Activated T-cell treated with anti-CD3 and anti-CD28 coated beads, Interleukin-2, amount 50 U/mL, for 24 hours (primary cell): ENCODE measurements at places on chromosomes 16 and 17.

DNA sequence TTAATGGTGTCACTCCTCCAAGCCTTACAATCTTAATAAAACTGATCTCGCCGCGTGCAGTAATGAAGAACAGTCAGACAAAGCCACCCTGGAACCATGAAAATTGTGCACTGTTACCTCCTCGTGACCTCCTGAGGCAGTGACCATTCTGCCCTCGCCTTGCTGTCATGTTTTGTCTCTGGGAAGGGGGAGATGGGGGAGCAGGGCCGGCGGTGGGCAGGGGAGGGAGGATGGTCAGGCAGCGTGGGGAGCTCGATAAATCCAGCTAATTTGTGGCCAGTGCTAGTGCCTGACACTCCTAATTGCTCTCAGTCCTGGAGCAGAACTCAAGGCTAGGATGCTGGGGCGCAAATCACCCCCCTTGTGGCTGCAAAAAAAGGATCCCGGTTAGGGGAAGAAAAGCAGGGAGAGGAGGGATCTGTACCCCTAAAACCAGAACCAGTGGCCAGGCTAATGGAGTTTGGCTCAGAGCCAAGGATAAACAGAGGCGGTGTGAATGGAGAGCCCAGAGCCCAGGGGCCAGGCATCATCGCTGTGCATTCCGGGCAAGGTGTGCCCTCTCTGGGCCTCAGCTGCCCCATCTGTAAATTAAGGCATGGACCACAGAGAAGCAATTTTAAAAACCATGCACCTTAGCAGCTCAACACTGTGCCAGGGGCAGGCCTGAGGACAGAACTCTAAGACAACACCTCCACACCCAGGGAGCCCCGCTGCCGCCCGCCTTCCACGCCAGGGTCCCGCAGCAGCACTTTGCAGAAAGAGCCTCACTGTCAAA is 113.3 kb downstream of the ZNF423 start:
- H3K27me3 ChIP-seq, result peaks cover 11% of the 10 kb centered on the region
- no peak overlapping the region for H3K27ac ChIP-seq
- H3K36me3 ChIP-seq, result no peaks in the 10 kb centered on the region
- H3K4me3 ChIP-seq, result no peak overlapping the region
- no peaks in the 10 kb centered on the region for H3K4me1 ChIP-seq

DNA sequence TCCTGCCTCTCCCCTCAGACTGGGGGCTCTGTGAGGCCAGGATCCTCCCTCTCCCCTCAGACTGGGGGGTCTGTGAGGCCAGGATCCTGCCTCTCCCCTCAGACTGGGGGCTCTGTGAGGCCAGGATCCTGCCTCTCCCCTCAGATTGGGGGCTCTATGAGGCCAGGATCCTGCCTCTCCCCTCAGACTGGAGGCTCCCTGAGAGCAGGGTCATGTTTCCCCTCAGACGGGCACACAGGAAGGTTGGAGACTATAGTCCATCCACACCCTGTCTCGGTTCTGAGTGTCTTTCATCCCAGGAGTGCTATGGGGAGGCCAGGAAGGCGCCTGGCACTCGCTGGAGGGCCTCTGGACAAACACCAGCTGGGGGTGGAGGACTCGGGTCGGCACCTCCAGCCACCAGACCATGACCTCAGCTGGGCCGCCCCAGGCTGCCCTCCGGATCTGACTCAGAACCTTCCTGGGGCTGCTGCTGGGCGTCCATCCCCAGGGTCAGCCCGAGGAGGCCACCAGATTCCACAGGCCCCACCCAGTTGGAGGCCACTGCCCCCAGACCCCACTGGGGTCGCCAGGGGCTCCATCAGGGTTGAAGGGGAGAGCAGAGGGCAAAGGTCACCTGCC is 21.9 kb upstream of the DLX4 start:
- H3K27ac ChIP-seq, result no peak overlapping the region
- H3K36me3 ChIP-seq, result no peaks in the 10 kb centered on the region
- H3K27me3 ChIP-seq, result peaks cover 68% of the 10 kb centered on the region
- DNase-seq, result no peak

GRCh38 chr17:64507413-64507782 is 621 bp downstream of the CEP95 start:
- no peaks in the 10 kb centered on the region for H3K27me3 ChIP-seq
- peak overlapping the region; percentile 98 for H3K4me3 ChIP-seq
- peak overlapping the region; percentile 100 for H3K27ac ChIP-seq
- H3K4me1 ChIP-seq, result peaks cover 48% of the 10 kb centered on the region
- DNase-seq, result peak; percentile 35

DNA sequence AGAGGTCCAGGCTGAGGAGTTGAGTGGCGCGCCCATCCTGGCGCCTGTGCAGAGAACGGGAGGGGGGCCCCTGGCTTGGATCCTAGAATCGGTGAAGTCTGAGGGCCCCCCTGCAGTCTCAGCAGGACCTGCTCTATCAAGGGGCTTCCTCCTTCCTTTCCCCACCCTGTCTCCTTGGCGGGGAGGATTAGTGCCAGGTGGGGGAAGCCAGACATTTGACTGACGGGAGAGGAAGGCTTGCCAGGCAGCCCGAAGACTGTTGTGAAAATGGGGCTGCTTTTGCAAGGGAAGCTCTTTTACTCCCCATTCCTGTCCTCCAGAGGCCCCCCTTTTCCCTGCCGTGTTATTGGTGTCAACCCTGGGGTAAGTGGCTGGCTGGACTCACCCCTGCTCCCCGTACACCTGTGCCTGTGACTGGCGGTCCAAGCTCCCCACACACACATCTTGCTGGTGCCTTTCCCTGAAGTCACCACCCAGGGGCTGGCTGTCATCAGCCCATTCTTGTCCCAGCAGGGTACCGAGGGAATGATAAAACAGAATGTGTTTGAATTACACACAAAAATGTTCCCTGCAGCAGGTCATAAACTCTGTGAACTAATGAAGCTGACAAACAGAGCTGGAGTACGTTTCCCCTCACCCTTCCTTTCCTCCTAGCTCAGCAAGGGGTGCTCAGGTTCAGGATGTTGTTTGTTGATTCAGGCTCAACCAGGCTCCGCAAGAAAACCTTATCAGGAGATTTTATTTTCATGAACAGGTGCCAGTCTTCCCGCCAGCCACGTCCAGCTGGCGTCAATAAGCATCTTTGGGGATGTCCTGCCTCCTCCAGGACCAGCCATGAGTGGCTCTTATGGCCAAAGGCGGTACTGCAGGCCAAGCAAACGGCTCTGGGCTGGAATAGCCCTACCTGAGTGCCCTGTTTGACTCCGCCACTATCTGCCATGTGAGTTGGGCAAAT is 4.4 kb upstream of the ARMC7 start:
- H3K4me3 ChIP-seq, result no peak overlapping the region
- no peak for DNase-seq
- peaks cover 3% of the 10 kb centered on the region for H3K36me3 ChIP-seq
- H3K27ac ChIP-seq, result no peak overlapping the region
- H3K4me1 ChIP-seq, result peaks cover 11% of the 10 kb centered on the region

- H3K4me3 ChIP-seq, result no peak overlapping the region
- H3K27ac ChIP-seq, result no peak overlapping the region
- no peaks in the 10 kb centered on the region for H3K36me3 ChIP-seq
- peaks cover 7% of the 10 kb centered on the region for H3K4me1 ChIP-seq
- H3K27me3 ChIP-seq, result peaks cover 31% of the 10 kb centered on the region
These were observed 27.1 kb downstream of the HNF1B start for GRCh38 chr17:37717627-37718323.

GRCh38 chr16:19073344-19073743 is 5.9 kb downstream of the COQ7 start:
- peaks cover 53% of the 10 kb centered on the region for H3K36me3 ChIP-seq
- H3K4me1 ChIP-seq, result peaks cover 6% of the 10 kb centered on the region
- no peak overlapping the region for H3K27ac ChIP-seq
- DNase-seq, result no peak
- H3K4me3 ChIP-seq, result no peak overlapping the region
- no peaks in the 10 kb centered on the region for H3K27me3 ChIP-seq

DNA sequence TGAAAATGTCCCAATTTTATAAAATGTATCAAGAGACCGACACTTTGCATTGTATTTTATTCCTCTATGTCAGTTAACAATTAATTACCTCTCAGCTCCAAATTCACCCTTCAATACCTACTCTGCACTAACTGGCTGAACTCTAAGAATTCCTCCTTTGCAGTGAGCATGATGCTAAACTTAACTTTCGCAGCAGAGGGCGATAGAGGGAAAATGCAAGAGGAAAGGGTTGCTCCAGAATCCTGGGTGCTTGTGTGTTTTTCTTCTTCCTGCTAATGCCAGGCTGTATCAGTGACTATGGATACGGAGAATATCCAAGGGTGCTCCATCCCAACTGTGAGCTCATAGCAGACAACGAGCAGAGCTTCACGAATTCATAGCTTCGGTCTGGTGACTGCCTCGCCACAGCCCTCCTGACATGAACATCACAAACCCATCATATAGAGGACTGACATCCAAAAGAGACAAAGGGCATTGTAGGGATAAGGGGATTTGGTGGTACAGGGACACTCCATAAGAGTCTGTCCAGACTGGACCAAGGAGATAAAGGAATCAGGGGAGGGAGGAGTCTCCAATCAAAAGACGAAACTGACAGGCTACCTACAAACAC is 172.9 kb downstream of the STX8 start:
- H3K4me3 ChIP-seq, result no peak overlapping the region
- peaks cover 16% of the 10 kb centered on the region for H3K36me3 ChIP-seq
- no peaks in the 10 kb centered on the region for H3K27me3 ChIP-seq
- peak; percentile 32 for DNase-seq

GRCh38 chr17:49521088-49521450 is 26.0 kb downstream of the NGFR start:
- no peaks in the 10 kb centered on the region for H3K36me3 ChIP-seq
- H3K27me3 ChIP-seq, result peaks cover 5% of the 10 kb centered on the region
- DNase-seq, result no peak

GRCh38 chr17:74179576-74179975 is 23.9 kb upstream of the RPL38 start:
- H3K36me3 ChIP-seq, result no peaks in the 10 kb centered on the region
- no peak overlapping the region for H3K27ac ChIP-seq
- no peak for DNase-seq
- H3K4me1 ChIP-seq, result no peaks in the 10 kb centered on the region
- H3K4me3 ChIP-seq, result no peak overlapping the region

- peak; percentile 32 for DNase-seq
- peak overlapping the region; percentile 81 for H3K27ac ChIP-seq
- peaks cover 52% of the 10 kb centered on the region for H3K36me3 ChIP-seq
- H3K4me1 ChIP-seq, result peaks cover 55% of the 10 kb centered on the region
- no peaks in the 10 kb centered on the region for H3K27me3 ChIP-seq
These were observed 4.3 kb downstream of the CANT1 start for GRCh38 chr17:79005063-79005861.

DNA sequence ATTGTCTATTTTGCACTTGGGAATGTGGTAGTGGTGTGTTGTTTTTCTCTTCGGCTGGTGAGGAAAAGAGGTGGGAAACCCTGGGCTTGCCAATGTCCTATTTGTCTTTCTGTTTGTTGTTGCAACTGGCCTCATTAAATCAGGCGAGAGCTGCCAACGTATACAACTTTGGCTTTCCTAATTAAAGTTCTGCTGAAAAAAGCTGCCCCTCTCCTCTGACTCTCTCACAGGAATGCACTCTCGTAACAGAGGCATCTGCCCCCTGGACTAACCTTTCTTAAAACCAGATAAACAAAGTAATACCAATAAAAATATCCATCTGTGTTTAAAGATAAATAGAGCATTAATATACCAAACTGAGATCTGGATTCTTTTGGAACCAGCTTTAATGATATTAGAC is 7.8 kb downstream of the CDRT15 start:
- no peaks in the 10 kb centered on the region for H3K4me1 ChIP-seq
- DNase-seq, result no peak
- H3K27me3 ChIP-seq, result no peaks in the 10 kb centered on the region
- no peak overlapping the region for H3K4me3 ChIP-seq

DNA sequence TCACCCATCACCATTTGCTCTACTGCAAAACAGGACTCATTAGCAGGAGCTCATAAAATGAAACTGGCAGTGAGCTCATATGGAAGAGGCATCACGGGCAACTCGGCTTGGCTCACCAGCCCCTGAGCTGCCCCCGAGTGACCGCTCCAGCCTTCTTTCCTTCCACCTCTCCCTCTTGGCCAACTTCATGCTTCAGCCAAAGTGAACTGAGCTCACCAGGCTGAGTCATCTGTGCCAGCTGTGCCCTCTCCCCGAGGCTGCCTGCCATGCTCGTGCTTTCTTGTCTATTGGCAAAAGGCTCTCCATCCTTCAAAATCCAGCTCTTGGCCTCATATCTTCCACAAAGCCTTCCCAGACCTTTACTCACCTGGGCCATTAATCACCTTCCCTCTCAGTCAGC is 391.4 kb downstream of the WWOX start:
- no peak for DNase-seq
- H3K27ac ChIP-seq, result no peak overlapping the region
- no peaks in the 10 kb centered on the region for H3K27me3 ChIP-seq
- H3K4me1 ChIP-seq, result no peaks in the 10 kb centered on the region
- H3K36me3 ChIP-seq, result no peaks in the 10 kb centered on the region

- H3K4me3 ChIP-seq, result no peak overlapping the region
- H3K27ac ChIP-seq, result no peak overlapping the region
- no peaks in the 10 kb centered on the region for H3K4me1 ChIP-seq
- no peak for DNase-seq
- no peaks in the 10 kb centered on the region for H3K36me3 ChIP-seq
- no peaks in the 10 kb centered on the region for H3K27me3 ChIP-seq
These were observed 1287.8 kb upstream of the CDH8 start for GRCh38 chr16:63323722-63324705.

DNA sequence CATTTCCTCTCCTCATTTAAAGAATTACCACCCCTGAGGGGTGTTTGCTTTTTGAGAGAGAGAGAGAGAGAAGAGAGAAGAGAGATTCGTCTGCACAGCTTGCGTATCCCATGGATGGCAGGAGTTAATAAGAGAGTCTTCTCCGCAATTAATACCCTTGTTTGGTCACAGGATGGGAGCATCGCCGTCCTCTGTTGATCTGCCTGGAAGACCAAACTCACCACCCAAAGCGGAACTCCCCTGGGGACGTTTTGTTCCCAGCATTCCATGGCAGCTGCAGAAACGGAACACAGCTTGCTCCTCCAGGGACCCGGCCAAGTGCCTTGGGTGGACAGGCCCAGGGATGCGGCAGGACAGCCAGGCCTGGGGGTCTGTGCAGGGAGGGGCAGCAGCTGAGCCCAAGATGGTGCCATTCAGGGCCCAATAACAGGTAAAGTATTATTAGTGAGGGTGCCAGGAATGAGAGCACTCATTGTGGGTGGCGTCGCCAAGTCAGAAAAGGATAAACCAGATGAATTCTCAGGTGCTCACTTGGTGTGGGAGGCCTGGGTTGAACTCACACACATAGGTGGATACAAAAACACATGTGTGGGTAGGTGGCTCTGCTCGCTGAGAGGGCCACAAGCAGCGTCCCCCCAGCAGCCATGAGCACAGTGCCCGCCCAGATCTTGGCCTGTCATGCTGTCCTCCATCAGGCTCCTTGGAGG is 83.1 kb downstream of the NT5M start:
- no peaks in the 10 kb centered on the region for H3K27me3 ChIP-seq
- H3K4me3 ChIP-seq, result no peak overlapping the region
- H3K4me1 ChIP-seq, result peaks cover 6% of the 10 kb centered on the region
- no peak for DNase-seq
- H3K27ac ChIP-seq, result no peak overlapping the region

GRCh38 chr17:17344507-17345293 is 41.5 kb downstream of the NT5M start:
- no peaks in the 10 kb centered on the region for H3K27me3 ChIP-seq
- no peaks in the 10 kb centered on the region for H3K36me3 ChIP-seq
- DNase-seq, result no peak

- DNase-seq, result peak; percentile 89
- no peak overlapping the region for H3K4me3 ChIP-seq
- no peak overlapping the region for H3K27ac ChIP-seq
- H3K4me1 ChIP-seq, result peaks cover 5% of the 10 kb centered on the region
- H3K27me3 ChIP-seq, result no peaks in the 10 kb centered on the region
These were observed 14.4 kb downstream of the HID1 start for GRCh38 chr17:74957935-74958740.
